Right renal pelvis (tissue), 4 donors: ENCODE measurements at places on chromosomes 1 and 21. TPM values are rescaled to one million over a fixed set of nuclear protein-coding genes. Genes with fewer than 3 reads are reported as not detected.

DNA sequence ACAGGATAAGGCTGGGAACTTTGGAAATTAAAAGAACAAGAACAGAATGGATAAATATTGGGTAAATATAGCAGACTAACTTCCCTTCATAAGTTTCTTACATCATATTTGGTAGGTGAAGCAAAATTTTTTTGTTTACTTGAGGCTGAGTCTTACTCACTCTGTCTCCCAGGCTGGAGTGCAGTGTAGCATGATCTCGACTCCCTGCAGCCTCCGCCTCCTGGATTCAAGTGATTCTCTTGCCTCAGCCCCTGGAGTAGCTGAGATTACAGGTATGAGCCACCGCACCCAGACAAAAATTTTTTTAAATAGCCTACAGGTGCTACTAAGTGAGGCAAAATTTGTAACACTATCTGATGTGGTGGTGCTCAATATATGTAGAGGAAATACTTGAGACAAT is 50.7 kb downstream of the TM2D1 start:
- DNase-seq = no peak

GRCh38 chr21:44866780-44867179 is 6.7 kb downstream of the PTTG1IP start:
- DNase-seq = no peak

DNA sequence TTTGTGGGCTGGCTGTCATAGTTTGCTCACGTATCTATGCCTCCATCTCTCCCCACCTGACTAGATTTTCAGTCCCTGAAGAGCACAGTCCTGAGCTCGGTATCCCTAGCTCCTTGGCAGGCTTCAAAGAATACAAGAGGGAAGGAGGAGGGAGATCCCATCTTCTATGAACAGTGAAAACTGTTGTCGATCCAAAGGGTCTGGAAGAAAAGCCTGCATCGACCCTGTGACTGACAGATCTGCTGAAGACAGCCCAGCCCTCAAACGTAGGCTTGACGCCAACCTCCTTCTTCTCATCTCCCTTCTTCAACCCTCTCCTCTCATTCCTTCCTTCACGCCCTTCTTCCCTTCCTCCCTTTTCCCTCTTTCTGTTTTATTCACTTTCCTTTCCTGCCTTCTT is 13.3 kb upstream of the ADORA1 start:
- DNase-seq = no peak

DNA sequence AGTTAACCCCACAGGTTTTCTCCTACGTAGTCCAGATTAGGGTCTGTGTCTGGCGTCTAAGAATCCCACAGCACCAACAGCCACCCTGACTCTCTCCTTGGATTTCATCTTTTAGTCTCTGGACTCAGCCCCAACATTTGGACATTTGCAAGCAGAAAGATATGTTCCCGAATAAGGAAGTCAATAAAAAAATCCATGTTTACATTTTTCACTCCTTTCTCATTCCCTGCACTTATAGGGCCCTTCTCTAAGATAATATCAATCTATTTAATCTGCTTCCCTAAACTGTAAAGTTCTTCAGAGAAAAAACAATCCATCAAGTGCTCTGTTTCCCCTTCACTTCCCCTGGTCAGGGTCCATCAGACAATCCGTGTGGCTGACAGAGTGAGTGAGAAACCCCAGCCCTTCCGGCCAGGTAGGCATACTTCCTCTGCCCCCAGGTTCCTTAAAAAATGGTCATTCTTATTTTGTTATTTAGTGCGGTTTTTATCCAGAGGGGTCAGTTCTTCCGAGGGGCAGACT is 105.9 kb upstream of the CDC42BPA start:
- DNase-seq = no peak

DNA sequence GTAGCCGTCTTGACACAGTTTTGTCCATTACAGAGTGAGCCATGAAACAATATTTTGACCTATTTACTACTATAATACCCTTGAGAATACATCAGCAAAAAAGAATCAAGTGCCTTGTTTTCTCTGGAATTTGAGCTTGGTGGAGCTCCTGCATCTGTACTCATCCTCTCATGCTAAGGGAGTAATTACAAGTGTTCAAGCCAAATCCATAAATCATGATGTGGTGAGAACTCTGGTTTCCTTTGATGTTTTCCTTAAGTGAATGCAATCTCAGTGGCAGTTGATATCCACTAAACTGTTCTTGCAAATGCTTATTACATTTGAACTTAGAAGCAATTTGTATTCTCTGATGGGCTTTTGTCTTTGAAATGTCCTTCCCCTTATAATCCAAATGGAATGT is 824.6 kb upstream of the TMPRSS15 start:
- DNase-seq = peak; percentile 59

DNA sequence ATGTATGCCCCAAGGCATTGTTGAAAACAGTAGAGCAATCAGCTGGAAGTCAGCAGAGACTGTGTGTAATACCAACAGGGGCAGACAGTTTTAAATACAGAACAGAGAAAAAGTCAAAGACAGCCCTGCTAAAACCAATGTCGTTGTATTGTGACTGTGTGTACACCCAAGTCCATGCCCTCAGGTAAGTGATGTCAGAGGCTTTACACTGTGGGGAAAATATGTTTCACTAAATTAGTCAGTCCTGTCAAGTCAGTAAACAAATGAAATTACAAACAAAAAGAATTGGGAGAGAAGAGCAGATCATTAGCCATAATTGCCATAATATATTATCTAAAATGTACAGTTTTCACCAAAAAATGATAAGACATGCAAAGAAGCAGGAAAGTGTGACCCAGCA is 2.4 kb upstream of the CYP2J2 start:
- no peak for DNase-seq

DNA sequence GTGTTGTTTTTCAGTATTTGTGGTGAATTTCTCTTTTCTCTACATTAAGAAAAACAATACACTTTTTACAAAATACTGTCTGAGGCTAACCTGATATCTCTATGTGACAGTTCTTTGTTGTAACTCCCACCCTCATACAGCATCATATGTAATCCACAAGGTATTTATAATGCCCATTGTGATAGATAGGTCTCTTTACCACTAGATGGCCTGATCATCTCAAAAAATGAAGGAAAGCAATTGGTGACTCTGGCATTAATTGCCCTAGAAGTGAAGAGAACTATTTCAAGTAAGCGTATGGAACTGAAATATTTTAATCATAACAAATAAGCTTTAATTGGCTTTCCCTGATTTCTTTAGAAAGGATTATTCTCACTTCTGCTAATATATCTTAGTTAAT is 36.2 kb upstream of the HFM1 start:
- no peak for DNase-seq

GRCh38 chr1:41637367-41637766 is 152.9 kb upstream of the EDN2 start:
- no peak for DNase-seq

DNA sequence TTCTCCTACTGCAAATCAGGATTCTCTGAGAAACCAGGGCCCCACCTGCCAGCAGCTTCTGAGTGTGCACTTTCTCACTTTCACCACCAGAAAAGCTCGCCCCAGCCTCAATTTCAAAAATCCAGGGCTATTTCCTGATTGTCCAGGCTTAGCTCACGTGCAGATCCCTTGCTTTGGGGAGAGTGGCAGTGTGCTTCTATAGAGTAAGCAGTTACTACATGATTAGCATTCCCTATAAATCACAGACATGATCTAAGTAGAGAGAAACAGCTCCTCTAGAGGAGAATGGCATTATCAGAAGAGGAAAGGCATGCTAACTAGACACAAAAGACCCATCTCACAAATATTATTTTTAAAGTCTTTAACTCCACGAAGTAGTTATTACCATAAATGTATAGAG is 456.0 kb upstream of the PKN2 start:
- no peak for DNase-seq

DNA sequence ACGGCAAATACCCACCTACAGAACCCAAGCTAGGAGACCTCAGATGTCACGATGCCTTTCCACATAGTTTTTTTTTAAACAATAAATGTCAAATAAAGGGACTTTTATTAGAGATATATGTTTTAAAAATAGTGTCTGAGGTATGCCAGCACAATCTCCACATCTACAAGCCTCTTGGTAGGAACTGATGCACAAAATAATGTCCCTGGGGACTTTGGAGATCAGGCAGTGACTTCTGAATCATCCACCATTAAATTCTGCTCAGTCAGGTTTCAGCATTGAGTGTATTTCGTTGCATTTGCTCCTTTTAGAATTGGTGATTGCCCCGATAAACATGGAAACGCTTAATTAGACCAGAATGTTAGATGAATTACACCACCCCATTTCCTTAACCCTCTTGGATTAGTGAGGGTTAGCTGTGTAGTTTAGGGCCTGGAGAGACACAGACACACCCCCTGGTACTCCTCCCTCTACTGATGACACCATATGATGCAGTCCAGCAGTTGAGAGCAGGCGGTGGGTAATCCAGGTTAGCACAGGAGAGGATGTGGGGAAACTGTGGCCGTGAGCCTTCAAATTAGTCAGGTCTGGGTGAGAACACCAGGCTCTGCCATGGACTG is 33.6 kb downstream of the LGR6 start:
- DNase-seq = no peak

GRCh38 chr1:15736892-15737261 is 819 bp downstream of the SLC25A34 start:
- no peak for DNase-seq

GRCh38 chr1:107342316-107342715 is 201.5 kb downstream of the NTNG1 start:
- DNase-seq = no peak

GRCh38 chr1:86259390-86259789 is 102.8 kb upstream of the COL24A1 start:
- DNase-seq = no peak

DNA sequence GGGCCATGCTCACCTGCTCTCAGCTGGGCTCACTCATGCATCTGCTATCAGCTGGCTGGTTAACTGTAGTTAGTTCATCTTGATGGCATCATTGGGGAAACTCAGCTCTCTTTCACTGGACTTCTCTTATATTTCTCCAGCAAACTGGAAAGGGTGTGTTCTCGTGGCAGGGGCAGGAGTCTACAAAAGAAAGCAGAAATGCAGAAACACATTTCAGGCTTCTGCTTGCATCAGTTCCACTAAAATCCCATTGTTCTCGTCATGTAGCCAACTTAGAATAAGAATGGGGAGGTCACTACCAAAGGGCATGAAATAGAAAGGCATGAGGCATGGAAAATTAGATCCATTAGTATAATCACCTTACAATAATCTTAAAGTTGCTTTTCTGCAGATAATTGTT is 207.3 kb downstream of the NRIP1 start:
- no peak for DNase-seq

DNA sequence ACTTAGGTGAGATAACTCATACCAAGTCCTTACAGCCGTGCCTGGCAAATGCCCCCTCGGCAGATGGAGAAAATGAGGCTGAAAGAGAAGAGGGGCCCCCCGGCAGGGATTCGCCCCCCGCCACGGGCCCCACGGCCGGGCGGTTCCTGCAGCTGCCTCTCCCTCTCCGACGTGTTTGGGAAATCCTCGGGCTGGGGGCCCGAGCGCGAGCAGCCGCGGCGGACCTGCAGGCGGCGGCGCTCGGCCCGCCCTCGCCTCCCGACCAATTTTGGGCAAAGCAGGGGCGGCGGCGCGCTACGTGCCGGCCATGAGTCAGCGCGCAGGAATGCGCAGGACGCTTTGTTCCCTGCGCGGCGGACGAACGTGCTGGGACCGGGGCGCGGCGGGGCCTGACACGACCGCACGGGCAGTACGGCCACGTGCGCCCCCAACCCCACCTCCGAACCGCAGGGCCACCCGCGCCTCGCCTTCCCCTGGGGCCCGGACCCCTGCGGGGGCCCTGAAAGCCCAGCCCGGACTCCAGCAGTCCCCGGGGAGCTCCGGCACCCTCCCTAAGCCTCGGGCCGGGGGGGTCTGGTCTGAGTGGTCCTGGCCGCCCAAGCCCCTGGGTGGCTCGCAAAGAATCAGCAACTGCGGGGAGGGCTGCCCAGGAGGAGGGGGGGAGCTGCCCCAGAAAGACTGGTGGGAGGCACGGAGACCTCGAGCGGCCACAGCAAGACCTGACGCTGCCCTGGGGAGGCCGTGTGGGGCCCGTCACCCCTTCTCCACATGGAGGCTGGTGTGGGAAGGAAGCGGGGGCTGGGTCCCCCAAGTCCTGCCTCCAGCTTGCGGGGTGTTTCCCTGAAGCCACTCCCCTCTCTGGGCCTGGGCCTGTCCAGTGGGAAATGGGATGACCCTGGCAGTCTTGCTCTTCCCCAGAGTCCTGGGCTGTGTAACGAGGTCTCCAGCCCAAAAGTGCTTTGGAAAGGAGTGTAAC is 11.9 kb upstream of the EDN2 start:
- DNase-seq = peak; percentile 68

- no peak for DNase-seq
These were observed 20.3 kb upstream of the CSF1 start for GRCh38 chr1:109890115-109890953.

The TRNAU1AP gene
- polyA plus RNA-seq = 23.0 TPM

The SLC5A9 gene
- polyA plus RNA-seq = 19.3 TPM

The SLC2A1 gene
- 36.1 TPM for polyA plus RNA-seq

The OR2AK2 gene
- not detected for polyA plus RNA-seq

The FAM163A gene
- 0.74 TPM for polyA plus RNA-seq

The LENEP gene
- 0.37 TPM for polyA plus RNA-seq

The LCE3E gene
- polyA plus RNA-seq = not detected

The AMY1C gene
- polyA plus RNA-seq = not detected

The CORT gene
- polyA plus RNA-seq = 1.5 TPM
